ENCODE measurements at places on chromosomes 3 and 15. TPM values are rescaled to one million over a fixed set of nuclear protein-coding genes. Genes with fewer than 3 reads are reported as not detected.

Gene IRAK2
- 1.4 TPM for total RNA-seq

Gene MASP1
- total RNA-seq: 5.4 TPM

Gene TLR9
- total RNA-seq: not detected

Gene LDHAL6B
- not detected for total RNA-seq

Gene DNAH12
- total RNA-seq: 0.92 TPM

Gene FMN1
- total RNA-seq: 3.3 TPM

Gene AADACL2
- not detected for total RNA-seq

Gene ANKRD34C
- not detected for total RNA-seq

Gene CPEB1
- total RNA-seq: 27.2 TPM

Gene OR5K1
- total RNA-seq: not detected

Gene CP
- total RNA-seq: 3.1 TPM

Gene PP2D1
- not detected for total RNA-seq

DNA sequence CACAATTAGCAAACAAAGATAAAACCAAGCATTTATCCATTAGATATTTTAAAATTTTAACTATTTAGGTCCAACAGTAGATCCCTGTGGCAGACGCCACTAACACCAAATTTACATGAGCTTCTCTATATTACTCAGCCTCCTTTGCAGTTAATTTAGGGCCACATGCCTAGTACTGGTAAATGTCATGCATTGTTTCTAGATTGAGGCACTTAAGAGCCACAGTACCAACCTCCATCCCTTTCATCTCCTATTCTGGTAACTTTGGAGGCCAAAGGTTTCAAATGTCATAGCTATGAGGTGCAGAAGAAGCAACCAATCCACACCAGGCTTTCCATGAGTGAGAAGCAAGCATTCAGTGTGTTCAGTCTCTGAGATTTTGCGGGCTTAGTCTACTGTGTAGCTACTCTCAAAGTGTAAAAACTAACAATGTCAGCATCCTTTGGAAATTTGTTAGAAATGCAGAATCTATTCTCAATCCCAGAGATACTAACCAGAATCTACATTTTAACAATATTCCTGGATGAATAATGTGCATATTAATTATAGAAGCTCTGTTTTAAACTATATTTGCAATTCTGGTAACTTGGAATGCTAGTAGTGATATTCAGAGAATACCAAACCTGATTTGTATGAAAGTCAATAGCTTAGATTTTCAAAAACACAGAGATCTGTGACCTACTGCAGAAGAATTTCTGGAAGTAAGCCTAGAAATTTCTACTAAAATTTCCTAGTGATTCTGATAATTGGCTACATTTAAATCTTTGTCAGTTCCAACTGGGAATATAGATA is 206.3 kb upstream of the CD96 start:
- H3K4me3 ChIP-seq: no peak overlapping the region
- peaks cover 4% of the 10 kb centered on the region for H3K4me1 ChIP-seq
- no peaks in the 10 kb centered on the region for H3K36me3 ChIP-seq

DNA sequence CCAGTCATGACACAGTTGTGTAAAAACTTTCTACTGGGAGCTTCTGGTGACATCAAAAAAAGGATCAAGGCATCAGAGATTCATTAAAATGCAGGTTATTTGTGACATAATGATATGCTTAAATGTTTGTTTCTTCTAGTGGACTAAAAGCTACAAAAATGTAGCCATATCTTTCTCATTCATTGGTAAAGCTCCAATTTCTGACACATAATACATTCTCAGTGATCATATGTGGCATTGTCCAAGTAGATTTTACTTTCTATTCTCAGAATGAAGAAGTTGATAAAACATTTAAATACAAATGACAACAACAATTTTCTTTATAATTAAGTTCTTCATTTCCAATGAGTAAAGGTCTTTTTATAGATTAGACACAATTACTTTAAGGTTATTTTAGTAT is 71.0 kb upstream of the ARHGEF26 start:
- H3K4me3 ChIP-seq: no peak overlapping the region
- H3K27ac ChIP-seq: no peak overlapping the region
- H3K27me3 ChIP-seq: no peaks in the 10 kb centered on the region
- H3K4me1 ChIP-seq: no peaks in the 10 kb centered on the region
- H3K36me3 ChIP-seq: no peaks in the 10 kb centered on the region

GRCh38 chr15:90539789-90540188 is 10.1 kb downstream of the CRTC3 start:
- no peaks in the 10 kb centered on the region for H3K27me3 ChIP-seq
- H3K4me3 ChIP-seq: no peak overlapping the region
- no peak for DNase-seq
- peaks cover 4% of the 10 kb centered on the region for H3K4me1 ChIP-seq

DNA sequence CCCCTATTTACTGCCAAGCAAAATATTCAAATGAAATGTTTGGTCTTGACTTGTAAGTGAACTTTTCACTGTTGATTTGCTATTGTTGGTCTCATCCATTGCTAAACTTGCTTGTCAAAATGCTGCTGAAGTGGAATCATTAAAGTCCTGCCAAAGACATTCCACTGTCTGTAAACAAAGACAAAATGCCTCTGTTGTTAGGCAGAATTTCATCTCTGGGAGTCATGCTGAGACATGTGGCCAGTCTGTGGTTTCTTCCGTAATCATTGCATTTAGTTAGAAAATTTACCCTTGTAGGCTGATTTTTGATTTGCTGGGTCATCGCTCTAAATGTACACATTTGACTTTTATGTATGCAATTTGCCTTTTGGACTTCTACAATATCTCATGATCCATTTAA is 577.7 kb downstream of the MECOM start:
- H3K4me1 ChIP-seq: no peaks in the 10 kb centered on the region
- H3K4me3 ChIP-seq: no peak overlapping the region
- no peaks in the 10 kb centered on the region for H3K27me3 ChIP-seq

DNA sequence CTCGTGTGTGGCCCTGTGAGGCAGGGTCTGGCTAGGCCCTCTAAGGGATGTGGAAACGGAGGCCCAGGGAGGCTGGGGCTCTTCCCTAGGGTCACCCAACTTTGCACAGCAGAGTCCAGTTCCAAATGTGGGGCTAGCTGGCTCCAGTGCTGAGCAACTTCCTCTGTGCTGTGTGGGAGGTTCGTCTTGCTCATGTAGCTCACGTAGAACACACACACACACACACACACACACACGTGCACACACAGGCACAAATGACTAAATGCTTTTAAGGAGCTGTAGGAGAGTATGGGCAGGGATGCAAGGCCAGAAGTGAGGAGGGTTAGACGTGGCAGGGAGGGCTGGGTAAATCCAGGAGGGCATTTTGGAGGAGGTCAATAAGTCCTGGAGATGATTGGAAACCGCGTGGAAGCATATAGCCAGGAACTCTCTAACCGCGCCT is 213.8 kb downstream of the RPLP1 start:
- peak; percentile 56 for DNase-seq
- H3K27ac ChIP-seq: no peak overlapping the region
- peaks cover 10% of the 10 kb centered on the region for H3K4me1 ChIP-seq
- H3K36me3 ChIP-seq: no peaks in the 10 kb centered on the region
- no peak overlapping the region for H3K4me3 ChIP-seq
- H3K27me3 ChIP-seq: no peaks in the 10 kb centered on the region

GRCh38 chr3:159128628-159129027 is 326.8 kb downstream of the MFSD1 start:
- H3K27me3 ChIP-seq: no peaks in the 10 kb centered on the region
- no peak overlapping the region for H3K27ac ChIP-seq
- H3K36me3 ChIP-seq: no peaks in the 10 kb centered on the region

DNA sequence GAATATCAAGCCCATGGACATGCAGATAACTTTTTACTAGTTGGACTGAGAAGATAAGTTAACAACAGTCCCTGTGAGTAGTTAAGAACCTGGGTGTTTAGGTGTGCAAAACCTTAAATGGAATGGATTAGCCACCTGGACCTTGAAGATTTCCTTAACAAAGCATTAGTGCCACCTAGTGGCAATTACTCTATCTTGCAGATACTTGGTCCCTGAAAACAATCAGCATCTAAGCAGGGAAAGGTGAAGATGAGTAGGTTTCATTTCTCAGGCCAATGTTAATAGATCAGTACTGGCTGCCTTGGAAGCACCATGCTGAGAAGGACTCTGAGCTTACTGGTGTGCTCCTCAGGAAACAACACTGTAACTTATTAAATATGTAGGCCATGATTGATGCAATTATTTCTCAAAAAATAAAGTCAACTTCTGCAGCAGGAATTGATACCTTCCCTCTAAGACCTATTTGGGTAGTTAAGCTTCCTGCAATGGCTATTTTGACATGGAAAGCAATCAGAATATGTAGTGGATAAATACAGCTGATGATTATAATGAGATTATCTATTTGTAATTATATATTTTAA is 329.4 kb downstream of the TBC1D5 start:
- H3K27ac ChIP-seq: no peak overlapping the region
- DNase-seq: no peak
- H3K4me1 ChIP-seq: no peaks in the 10 kb centered on the region

DNA sequence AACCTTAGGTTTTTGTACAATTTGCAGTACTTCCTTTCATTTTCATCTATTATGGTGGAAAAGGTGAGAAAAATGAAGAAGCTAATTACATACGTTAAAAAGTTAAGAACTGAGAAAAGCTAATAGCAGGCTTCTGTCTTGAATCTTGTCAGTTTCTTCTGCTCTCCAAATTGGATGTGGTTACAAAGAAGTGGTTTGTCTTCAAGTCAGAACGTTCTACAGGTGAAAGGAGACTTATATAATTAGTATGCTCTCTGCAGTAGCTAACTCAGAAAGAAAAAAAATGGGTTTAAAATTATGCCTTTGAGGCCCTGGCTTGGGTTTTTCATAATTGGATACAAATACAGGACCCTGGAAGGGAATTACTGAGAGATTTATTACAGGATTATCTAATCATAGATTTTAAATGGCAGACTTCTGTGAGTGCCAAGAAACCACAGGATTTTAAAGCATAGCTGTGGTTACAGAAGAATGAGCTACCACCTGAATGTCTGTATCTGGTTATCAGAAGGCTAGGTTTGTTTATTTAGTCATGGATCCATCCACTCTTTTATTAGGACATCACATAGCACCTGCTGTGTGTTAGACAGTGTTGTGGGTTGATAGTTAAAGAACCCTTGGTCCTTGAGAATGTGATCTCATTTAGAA is 528.1 kb upstream of the MCTP2 start:
- no peaks in the 10 kb centered on the region for H3K27me3 ChIP-seq
- peaks cover 9% of the 10 kb centered on the region for H3K4me1 ChIP-seq
- H3K4me3 ChIP-seq: no peak overlapping the region
- H3K27ac ChIP-seq: no peak overlapping the region
- H3K36me3 ChIP-seq: no peaks in the 10 kb centered on the region

- DNase-seq: no peak
- no peaks in the 10 kb centered on the region for H3K4me1 ChIP-seq
- no peak overlapping the region for H3K27ac ChIP-seq
- no peak overlapping the region for H3K4me3 ChIP-seq
- H3K27me3 ChIP-seq: no peaks in the 10 kb centered on the region
These were observed 16.3 kb upstream of the TIPARP start for GRCh38 chr3:156657862-156658731.

- no peak overlapping the region for H3K4me3 ChIP-seq
- H3K27me3 ChIP-seq: no peaks in the 10 kb centered on the region
- H3K4me1 ChIP-seq: no peaks in the 10 kb centered on the region
- no peak for DNase-seq
- no peak overlapping the region for H3K27ac ChIP-seq
These were observed 36.2 kb upstream of the CLRN1 start for GRCh38 chr3:151008699-151009098.

GRCh38 chr15:31145271-31145911 is 43.9 kb upstream of the TRPM1 start:
- no peaks in the 10 kb centered on the region for H3K27me3 ChIP-seq
- H3K4me1 ChIP-seq: peaks cover 1% of the 10 kb centered on the region
- no peaks in the 10 kb centered on the region for H3K36me3 ChIP-seq
- no peak overlapping the region for H3K27ac ChIP-seq
- no peak for DNase-seq

DNA sequence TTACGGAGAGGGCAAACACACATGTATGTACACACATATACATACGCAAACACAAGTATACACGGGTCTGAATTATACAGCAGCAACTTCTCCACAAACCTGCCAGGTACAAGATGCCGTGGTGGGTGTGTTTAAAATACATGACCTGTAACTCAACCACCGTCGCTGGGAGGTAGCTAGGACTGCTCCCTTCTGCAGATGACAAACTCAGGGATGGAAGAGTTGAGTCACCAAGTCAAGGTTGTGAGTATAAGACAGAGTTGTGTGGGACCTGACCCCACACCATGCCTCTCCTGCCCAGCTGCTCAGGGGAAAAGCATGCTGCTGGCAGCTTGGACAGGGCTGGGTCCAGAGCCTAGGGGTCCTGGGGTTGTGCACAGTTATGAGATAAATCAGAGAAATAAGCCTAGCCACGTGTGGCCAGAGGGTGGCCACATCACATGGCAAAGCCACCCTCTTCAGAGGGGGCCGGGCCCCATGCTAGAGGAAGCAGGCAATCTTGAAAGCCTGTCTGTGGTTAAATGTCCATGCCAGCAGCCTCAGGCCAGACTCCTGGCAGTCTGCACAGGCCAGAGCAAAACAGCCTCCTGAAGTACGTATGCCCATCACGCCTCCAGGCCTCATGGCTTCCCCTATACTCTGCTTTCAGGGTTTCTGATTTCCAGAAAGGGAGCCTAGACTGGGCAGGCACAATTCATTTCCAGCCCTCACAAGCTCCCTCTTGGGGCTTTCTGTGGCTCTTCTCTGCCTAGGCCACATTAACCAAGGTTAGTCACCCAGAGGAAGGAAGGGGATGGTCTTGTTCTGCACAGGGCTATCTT is 107.7 kb upstream of the RPL32 start:
- H3K36me3 ChIP-seq: no peaks in the 10 kb centered on the region
- DNase-seq: no peak
- no peak overlapping the region for H3K27ac ChIP-seq
- peaks cover 38% of the 10 kb centered on the region for H3K4me1 ChIP-seq
- H3K4me3 ChIP-seq: no peak overlapping the region
- no peaks in the 10 kb centered on the region for H3K27me3 ChIP-seq

DNA sequence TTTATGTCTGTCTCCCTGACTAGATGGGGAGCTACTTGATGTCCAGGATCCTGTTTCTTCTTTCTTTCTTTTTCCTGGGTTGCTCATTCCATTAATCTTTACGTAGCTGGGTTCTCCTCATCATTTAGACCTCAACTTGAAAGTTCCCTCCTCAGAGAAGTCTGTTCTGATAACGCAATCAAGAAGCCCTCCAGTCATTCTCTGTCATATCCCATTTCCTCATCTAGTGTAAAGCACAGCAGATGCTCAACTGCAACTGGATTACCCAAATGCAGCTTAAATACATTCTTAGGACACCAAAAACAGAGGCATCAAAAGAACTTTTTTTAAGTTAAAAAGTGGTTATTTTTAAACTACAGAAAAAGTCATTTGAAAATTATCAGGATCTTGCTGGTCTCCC is 51.7 kb upstream of the ST3GAL6 start:
- H3K4me3 ChIP-seq: no peak overlapping the region
- no peak overlapping the region for H3K27ac ChIP-seq
- H3K36me3 ChIP-seq: no peaks in the 10 kb centered on the region
- peaks cover 4% of the 10 kb centered on the region for H3K4me1 ChIP-seq
- no peak for DNase-seq

- no peaks in the 10 kb centered on the region for H3K4me1 ChIP-seq
- H3K27ac ChIP-seq: no peak overlapping the region
- H3K36me3 ChIP-seq: no peaks in the 10 kb centered on the region
- no peak for DNase-seq
- no peaks in the 10 kb centered on the region for H3K27me3 ChIP-seq
These were observed 43.7 kb downstream of the LRRC49 start for GRCh38 chr15:70936326-70936725.
